Activated naive CD4-positive, alpha-beta T cell treated with anti-CD3 and anti-CD28 coated beads, Interleukin-2, amount 10 ng/mL, durations not matched to agents 7 days and 5 days (primary cell): ENCODE measurements at places on chromosomes 4 and X.

GRCh38 chr4:141731481-141731880 lies 95.1 kb downstream of the IL15 start:
- DNase-seq = no peak

DNA sequence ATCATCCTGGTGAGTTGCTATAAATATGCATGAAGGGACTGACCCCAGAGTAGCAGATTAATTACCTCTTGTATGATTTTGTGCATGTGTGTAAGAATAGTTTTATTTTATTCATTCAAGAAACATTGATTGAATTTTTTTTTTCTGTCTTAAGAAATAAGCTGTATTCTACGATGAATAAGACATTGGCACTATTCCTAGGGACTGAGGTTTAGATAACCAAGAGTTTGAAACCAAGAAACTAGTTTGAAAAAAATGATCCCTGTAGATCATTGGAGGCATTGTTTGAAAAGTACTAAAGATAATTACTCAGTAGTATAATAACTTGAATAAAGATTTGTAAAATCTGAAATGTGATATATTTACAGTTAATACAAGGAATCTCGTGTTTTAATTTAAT lies 1086.9 kb downstream of the PCDH7 start:
- DNase-seq = no peak

DNA sequence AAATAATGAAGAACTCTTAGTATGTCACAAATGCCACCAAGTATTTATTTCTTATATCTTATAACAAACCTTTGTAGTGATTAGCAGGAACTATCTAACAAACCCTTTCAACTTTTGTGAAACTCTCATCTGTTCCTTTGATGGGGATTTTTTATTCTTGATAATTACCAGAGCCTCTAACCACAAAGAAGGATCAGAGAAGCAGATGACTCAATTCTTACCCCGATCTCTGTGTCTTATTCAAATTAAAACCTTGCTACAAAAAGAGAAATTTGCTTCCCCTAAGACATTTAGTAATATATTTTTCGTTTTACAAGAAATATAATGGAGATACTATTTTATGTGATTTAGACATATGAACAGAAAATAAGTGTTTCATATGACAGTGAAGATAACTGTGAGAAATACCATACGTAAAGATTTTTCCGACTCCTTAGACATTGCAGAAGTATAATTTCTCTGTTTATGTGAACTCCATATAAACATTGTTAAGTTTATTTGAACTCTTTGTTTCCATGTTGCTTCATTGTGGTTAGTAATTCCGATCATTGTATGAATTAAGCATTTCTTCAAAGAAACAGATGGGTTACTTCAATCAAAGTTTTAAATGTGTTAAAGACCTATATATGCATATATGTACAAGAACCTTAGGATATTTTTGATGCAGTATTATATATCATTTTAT lies 205.4 kb downstream of the CFAP299 start:
- DNase-seq = no peak

- peak; percentile 81 for DNase-seq
Measured at GRCh38 chrX:12978205-12979025, 3.5 kb downstream of the TMSB4X start.

GRCh38 chr4:167885872-167886271 lies 206.5 kb upstream of the ANXA10 start:
- DNase-seq = no peak

- DNase-seq = no peak
Measured at GRCh38 chr4:36281384-36282106, at the start of gene DTHD1. DTHD1 (plus strand) TSS chr4:36281616; CDS start chr4:36281759, 143 bp downstream.

DNA sequence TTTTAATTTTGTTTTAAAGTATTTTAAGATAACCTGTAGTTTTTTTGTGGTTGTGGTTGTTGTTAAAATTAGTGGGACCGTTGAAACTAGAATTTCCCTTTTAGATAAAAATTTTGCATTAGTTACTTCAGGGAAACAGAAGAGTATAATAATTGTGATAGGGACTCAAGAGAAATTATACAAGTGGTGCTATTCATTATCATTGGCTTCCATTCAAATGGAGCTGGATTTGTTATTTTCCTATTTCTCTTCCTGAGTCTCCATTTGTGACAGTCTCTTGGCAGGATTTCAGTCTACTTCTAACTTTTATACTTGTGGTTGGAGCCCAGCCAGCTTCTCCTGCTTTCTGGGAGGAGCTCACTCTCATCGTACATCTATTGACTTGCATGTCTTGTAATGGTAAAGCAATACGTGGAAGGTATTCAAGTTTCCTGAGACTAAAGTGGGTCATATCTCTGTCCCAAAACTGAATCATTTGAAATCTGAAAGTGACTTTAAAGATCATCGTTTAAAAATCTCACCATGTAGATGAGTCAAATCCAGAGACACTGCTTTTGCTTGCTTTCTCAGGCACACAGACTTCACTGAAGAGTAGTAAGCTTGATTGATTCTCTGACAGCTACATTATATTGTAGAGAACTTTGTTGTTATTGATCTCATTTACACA lies 155.8 kb downstream of the RPA4 start:
- DNase-seq = no peak

- DNase-seq = peak; percentile 68
Measured at GRCh38 chr4:151117371-151117962, 18.0 kb downstream of the RPS3A start.

GRCh38 chrX:82362990-82363389 lies 1145.1 kb upstream of the POU3F4 start:
- DNase-seq = no peak

GRCh38 chrX:42797651-42798269 lies 19.8 kb upstream of the PPP1R2C start:
- DNase-seq = no peak

- no peak for DNase-seq
Measured at GRCh38 chrX:149302705-149303104, 202.4 kb downstream of the IDS start.

- DNase-seq = no peak
Measured at GRCh38 chr4:23945451-23946017, 55.7 kb upstream of the PPARGC1A start.

- DNase-seq = no peak
Measured at GRCh38 chrX:115697806-115698205, 136.8 kb downstream of the PLS3 start.

- no peak for DNase-seq
Measured at GRCh38 chrX:112851806-112852205, 11.2 kb upstream of the AMOT start.

GRCh38 chr4:155025762-155026457 lies 182.5 kb upstream of the NPY2R start:
- DNase-seq = peak; percentile 30

DNA sequence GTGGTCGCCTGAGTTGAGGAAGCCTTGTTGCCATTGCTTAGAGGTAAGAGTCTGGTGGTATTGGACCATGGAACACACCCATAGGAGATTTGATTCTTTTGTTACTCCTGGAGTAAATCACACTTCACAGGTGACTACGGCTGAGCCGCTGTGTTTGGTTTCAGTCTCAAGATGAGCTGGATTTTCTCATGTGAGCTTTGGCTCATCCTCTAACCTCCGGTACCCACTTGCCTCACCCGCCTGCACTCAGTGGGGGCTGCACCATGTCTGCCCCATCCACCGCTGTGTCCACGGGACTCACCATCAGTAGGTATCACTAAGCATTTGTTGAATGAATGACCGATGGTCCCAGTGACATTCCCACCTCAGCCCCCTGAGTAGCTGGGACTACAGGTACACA lies 52.7 kb downstream of the HTT-AS start:
- no peak for DNase-seq

DNA sequence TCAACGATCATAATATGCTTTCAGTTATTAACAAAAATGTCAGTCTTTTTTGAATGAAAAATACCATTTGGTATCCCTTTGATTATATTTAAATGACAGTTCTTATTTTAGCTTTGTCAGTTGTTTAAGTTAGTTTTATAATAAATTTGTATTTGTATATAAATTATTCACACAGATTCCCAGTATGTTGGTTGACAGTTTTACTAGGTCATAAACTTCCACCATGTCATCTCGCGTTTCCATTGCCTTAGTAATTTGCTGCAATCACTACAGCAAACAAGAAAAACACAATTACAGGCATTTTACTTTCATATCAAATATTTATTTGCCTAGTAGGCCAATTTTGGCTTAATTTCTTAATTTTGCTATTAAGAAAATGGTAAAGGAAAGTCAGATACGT lies 109.6 kb upstream of the ANK2 start:
- DNase-seq = no peak

GRCh38 chr4:118881512-118882146 lies 7.0 kb upstream of the SYNPO2 start:
- no peak for DNase-seq

DNA sequence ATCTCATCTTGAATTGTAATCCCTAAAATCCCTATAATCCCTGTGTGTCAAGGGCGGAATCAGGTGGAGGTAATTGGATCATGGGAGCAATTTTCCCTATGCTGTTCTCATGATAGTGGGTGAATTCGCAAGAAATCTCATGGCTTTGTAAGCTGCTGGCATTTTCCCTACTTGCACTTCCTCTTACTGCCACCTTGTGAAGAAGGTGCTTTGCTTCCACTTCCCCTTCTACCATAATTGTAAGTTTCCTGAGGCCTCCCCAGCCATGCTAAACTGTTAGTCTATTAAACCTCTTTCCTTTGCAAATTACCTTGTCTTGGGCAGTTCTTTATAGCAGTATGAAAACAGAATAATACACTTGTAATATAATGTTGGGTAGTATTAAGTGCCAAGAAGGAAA lies 1087.4 kb upstream of the SLIT2 start:
- DNase-seq = no peak

DNA sequence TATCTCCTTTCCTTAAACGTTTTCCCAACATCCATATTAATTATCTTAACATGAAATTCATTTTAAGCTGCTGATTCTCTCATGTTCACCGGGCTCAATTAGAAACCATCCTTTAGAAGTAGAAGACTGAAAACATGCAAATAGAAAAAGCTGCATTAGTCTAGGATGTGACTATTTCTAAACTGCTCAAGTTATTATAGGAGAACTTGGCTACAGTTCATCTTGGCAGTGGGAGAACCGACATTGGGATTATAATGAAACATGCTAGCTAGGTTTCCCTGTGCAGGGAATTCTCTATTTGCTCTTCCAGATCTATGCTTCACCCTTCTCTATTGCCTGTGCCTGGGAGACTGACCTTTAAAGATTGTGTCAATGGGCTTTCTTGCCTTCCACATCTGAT lies 151.0 kb upstream of the PPARGC1A start:
- DNase-seq = no peak

- no peak for DNase-seq
Measured at GRCh38 chr4:24642981-24643547, 58.7 kb upstream of the DHX15 start.
